ENCODE measurements at places on chromosomes 6 and 20. TPM values are rescaled to one million over a fixed set of nuclear protein-coding genes. Genes with fewer than 3 reads are reported as not detected.

ENPP3 gene
- 13.0 TPM for total RNA-seq

DNA sequence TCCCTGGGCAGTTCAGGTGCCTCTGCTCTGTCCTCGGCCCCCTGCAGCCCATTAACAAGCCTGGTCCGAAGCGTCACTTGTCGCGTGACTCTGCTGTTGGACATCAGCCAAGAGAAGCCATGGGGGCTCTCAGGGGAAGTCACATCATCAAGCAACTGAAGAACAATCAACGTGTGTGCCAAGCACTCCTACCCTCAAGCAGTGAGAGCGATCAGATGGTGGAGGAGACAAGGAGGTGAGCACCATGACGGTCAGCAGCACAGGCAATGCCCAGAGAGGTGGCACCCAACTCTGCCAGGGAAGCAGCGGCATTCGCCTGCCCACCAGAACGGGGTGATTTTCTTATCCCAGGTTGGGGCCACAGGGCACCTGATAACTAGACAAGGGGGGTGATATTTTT, 132.7 kb downstream of the AGPAT4 start:
- no peak for DNase-seq

SLC2A10 gene
- 13.4 TPM for total RNA-seq

MPIG6B gene
- total RNA-seq: not detected

GRCh38 chr20:59437601-59438031, 137.2 kb downstream of the EDN3 start:
- DNase-seq: no peak

DNA sequence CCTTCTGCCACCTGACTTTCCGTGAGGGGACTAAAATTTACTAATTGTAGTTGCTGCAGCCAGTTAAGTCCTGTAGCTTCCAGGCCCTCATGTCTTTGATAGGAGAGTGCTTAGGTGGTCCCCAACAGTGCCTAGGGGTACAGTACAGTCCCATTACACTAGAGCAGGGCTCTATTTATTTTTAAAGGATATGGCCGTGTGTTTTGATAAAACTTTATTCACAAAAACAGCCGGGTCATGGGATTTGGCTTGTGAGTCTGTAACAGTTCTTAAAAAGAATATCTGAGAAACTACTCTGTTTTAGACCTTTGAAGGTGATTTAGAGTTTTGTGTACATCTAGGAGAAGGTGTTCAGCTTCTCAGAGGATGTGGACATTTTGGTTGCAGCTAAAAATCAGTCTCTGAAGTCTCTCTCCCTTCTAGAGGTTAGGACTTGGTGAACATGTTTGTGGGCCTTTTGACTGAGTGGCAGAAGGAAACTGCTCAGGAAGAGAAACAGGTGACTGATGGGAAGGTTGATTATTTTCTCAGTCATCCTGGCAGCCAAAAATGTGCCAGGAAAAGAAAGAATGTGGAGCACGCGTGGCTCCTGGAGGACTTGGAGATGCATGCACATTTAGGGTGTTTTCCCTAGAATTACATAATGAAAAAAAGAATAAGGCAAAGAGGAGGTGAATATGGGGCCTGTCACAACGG, 57.4 kb downstream of the VAPB start:
- DNase-seq: no peak

DNA sequence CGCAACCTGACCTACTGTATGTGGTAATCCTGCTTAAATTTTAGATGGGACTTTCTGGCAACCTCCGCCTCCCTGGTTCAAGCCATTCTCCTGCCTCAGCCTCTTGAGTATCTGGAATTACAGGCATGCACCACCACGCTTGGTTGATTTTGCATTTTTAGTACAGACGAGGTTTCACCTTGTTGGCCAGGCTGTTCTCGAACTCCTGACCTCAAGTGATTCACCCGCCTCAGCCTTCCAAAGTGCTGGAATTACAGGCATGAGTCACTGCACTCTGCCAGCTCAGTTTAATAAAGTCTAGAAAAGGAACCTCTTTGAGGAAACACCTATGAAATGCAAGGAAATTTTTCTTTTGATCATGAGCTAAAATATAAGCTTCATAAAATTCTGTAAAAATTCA, 9.0 kb upstream of the PLCB4 start:
- DNase-seq: no peak

DNA sequence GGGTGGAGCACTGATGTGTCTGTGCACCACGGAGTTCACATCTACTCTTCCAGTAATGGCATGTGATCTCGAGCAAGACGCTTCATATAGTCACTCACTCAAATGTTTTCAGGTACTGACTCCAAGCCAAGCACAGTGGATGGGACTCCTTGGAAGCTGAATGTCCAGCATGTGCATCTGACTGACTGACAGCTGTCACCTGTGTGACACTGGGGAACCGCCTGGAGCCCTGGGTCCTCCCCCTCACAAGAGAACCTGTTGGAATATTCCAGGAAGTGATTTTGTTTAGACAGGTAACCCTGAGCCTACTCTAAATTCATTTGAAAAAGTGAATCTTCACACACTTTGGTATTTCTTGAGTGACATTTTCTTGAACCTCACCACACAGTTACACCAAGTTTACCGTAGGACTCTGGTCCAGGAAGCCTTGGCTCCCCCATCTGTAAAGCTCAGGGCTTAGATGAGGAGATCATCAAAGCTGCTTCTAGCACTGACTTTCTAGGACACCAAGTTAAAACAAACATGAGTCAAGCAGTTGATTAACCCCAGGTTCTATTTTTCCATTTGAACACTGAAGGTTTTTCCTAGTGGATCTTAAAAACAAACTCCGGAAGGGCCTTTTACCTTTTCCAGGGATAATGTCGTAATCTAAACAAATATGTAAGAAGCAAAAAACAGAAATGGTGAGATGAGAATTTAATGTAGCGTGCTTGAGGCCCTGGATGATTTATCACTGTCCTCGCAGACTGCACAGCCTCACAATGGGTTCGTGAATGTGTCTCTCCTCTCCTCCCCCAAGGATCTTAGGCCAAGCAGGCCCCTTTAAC, 50.1 kb downstream of the EDN3 start:
- no peak for DNase-seq

DNA sequence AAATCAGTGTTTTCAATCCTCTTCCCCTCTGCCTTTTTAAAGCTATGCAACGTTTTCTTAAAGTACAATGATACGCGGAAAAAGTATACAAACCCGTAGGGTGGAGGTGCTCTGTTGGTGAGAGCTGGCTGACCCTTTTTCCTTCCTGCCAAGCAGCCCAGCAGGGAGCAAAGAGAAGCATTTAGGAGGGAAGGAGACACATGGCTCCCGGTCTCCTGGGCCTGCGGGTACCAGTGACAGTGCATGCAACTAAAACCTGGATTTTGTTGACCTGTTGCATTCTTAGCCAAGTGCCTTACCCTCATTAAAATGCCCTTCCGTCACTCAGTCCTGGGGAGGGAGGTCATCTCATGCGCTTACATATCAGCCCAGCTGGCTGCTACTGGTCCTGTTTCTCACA, 87.2 kb downstream of the SLX4IP start:
- DNase-seq: no peak

DNA sequence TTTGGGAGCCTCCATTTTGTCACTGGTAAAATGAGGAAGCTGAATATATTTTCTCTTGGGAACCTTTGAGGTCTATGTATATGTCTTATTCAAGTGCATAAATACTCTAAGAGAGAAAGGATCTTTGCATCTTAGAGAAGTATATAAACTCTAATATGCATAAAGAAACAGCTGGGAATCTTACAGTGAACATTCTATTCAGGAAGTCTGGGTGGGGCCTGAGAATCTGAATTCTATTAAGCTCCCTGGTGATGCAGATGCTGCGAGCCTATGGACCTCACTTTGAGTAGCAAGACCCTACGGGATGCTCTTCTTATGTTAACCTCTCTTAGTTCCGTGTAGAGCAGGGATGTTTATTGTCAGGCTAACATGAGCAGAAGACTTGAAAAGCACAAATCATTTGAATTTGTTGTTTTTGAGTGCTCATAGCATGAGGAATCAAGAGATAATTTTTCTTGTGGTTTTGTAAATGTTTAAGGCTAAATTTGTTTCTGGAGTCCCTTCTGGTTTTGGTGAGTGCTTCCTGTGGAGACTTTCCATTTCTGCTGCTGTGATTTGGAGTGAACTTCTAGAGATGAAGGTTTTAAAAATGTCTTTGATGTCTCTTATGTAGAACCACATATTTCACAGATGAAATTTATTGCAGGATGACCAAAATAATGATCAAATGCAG, 281.2 kb upstream of the JAG1 start:
- DNase-seq: no peak

DNA sequence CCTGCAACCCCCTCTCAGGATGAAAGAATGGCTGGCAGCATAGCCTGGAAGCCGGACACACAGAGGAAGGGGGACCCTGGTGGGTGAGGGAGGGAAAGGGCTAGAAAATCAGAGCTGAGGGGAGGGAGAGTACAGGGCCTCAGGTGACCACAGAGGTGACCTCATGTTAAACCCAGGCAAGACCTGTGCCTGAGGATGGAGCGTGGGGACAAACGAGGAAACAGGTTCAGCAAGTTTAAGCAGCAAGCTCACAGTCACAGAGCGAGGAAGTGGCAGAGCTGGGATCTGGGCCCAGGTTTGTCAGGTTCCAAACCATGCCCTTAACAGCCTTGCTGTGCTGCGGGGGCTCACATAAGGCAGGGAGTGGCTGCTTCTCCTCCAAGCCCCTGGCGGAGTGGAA, 4.0 kb upstream of the BPI start:
- DNase-seq: peak; percentile 60

DNA sequence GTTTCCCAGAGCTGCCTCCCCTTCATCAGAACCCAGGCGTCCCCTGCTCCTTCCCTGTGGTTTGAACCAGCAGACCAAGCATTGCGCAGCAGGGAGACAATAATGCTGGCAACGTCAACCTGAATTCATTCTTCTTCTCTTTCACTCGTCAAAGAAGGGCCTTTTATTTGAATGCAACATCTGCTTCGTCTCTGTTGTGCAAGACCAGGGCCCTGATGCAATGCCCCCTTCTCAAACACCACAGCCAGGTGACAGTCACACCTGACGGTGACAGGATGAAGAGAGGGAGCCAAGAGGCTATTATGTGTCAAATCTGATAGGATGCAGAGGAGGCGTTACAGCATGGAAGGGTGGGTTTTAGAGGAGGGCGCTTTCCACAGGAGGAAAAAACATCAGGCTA, 8.0 kb downstream of the INSM1 start:
- no peak for DNase-seq

GRCh38 chr20:50717974-50718761, 13.2 kb upstream of the PARD6B start:
- no peak for DNase-seq

ATF6B gene
- total RNA-seq: 60.3 TPM

- DNase-seq: no peak
Observed at GRCh38 chr6:12189661-12190060, 100.5 kb upstream of the EDN1 start.

DNA sequence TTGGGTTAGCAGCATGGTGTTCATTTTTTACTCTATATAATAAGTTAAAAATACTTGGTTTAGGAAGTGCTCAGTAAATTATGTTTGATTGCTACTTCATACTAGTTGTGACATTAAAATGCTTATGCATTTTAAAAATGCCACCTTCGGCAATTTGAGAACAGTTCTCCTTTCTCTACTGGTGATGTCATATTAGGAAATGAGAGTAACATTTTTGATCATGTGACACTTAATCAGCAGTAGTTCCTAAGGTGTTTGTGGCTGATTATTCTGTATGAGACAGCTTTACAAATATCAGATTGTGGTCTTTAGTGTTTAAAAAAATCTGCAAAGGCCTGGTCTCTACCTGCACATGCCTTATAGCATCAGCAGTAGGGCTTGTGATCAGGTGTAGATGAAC, 4.4 kb downstream of the GZF1 start:
- no peak for DNase-seq

EYS gene
- total RNA-seq: not detected

DNA sequence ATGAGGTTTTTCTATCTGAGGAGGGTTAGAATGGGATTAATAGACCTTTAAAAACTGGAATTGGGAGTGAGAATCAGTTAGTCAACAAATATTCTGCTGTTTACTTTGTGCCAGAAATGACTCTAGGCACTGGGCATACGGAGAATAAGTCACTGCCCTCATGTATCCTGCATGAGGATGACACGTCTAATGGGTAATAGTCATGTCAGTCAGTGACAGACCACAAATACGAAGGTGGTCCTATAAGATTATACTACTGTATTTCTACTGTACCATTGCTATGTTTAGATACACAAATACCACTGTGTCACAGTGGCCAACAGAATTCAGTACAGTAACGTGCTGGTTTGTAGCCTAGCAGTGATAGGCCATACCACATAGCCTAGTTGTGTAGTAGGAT, 30.7 kb downstream of the ZFAND3 start:
- no peak for DNase-seq

- DNase-seq: no peak
Observed at GRCh38 chr6:35199866-35200265, 13.9 kb upstream of the SCUBE3 start.

GTF3C6 gene
- 5.5 TPM for total RNA-seq

TPBG gene
- total RNA-seq: 7.3 TPM

GRCh38 chr6:81831274-81831673, 78.8 kb upstream of the TENT5A start:
- DNase-seq: peak; percentile 83

GRCh38 chr6:106117579-106117978, 31.4 kb downstream of the PRDM1 start:
- DNase-seq: no peak

DNA sequence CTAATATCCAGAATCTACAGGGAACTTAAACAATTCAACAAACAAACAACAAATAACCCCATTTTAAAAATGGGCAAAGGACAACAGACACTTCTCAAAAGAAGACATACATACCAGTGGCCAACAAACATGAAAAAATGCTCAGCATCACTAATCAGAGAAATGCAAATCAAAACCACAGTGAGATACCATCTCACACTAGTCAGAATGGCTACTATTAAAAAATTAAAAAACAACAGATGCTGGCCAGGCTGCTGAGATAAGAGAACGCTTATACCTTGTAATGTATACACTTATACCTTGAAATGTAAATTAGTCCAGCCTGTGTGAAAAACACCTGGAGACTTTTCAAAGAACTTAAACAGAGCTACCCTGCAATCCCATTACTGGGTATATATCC, 166.8 kb downstream of the IBTK start:
- DNase-seq: no peak

ULBP3 gene
- total RNA-seq: 4.6 TPM

GRCh38 chr20:20184706-20185105, 132.4 kb downstream of the CFAP61 start:
- no peak for DNase-seq

TFB1M gene
- 37.9 TPM for total RNA-seq

- DNase-seq: no peak
Observed at GRCh38 chr6:110595112-110595511, 118.7 kb upstream of the SLC22A16 start.

DNA sequence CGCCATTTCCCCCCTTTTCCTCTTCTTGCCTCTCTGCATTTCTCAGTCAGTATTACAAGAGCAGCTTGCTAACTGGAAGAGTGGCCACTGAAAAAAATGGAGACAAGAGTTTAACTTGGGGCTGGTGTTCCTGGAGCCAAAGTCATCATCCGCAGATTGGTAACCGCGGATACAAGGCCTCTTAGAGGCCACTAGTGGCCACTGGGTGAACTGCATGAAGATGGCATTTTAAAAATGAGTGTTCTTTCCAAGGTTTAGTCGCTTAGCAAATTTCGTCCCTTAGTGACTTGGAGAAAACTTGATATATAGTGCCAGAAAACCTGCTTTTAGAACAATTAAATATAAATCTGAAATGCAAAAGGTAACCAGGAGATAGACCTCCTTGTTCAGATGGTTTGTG, 4.8 kb downstream of the F13A1 start:
- peak; percentile 41 for DNase-seq

- no peak for DNase-seq
Observed at GRCh38 chr6:166575205-166575604, 11.3 kb downstream of the RAMACL start.

Data from stomach (tissue), 19 donors.